ENCODE measurements at places on chromosomes 1 and 21. TPM values are rescaled to one million over a fixed set of nuclear protein-coding genes. Genes with fewer than 3 reads are reported as not detected.

Gene RNF220
- 49.3 TPM for polyA plus RNA-seq

Gene CA6
- polyA plus RNA-seq = not detected

DNA sequence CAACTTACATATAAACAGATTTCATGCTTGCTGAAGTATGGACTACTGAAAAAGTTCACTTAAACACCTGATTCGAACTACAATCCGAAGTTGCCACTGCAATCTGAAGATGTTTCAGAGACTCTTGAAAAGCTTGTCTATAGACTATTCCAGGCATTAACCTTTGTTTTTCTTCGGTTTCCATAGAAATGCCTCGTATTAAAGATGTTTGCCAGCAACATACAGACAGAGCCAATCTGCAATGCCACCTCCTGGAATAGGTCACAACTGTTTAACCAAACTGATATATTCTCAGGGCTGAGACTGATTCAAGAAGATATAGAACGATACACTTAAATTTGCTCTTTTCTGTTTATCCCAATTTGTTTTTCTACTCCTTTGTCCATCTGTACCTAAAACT lies 28.9 kb upstream of the DMRTB1 start:
- peak; percentile 23 for DNase-seq

DNA sequence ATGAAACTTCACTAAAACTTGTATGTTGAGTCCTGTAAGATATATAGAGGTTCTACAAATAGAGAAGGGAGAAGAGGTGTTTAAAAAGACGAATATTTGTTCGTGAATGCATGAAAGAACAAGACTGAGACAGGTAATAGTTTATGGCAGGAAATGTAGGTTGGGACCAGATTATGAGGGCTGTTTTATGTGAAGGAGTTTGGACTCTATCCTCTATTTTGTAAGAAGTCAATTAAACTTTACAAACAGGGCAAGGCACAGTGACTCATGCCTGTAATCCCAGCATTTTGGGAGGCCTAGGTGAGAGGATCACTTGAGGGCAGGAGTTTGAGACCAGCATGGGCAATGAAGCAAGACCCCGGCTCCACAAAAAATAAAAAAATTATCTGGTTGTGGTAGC lies 5.7 kb downstream of the SLC35A3 start:
- peak; percentile 9 for DNase-seq

GRCh38 chr1:100905181-100905580 lies 9.3 kb downstream of the SLC30A7 start:
- DNase-seq = no peak
